ENCODE measurements at places on chromosomes 12 and 14.

GRCh38 chr12:111435661-111436201, 30.0 kb downstream of the SH2B3 start:
- no peak for DNase-seq

DNA sequence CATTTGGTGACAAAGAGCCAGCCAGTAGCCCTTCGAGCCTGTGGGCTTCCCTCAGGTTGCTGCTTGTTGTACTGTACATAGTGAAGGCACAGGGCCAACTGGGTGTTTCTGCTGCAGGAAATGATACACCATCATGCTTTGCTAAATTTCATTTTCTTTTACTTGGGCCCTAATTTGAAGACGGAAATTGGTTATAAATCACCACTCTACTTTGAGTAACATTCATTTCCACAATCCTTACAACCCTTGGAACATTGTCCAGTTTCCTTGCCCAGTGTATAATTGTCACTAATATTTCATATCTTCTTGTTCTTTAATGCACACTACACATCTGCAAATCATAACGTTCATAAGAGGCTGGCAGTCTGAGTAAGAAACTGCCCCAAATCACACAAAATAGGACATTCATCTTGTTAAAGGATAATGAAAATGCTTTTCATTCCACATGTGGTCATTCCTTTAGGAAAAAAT, 30.2 kb downstream of the MSRB3 start:
- DNase-seq = peak; percentile 76

GRCh38 chr12:115337693-115338543, 653.9 kb upstream of the TBX3 start:
- DNase-seq = peak; percentile 93

DNA sequence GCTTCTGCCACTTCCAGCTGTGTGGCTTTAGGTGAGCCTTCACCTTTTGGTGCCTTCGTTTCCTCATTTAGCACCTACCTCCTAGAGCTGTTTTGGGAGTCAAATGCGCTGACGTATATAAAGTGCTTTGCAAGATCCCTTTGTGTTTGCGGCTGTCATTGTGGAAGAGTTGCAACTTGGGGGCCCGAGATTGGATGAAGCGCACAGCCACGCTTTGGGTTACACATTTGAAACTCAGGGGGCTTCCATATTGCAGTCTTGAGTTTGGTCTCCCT, 636 bp upstream of the ARL6IP4 start:
- DNase-seq = peak; percentile 30

- no peak for DNase-seq
Observed at GRCh38 chr12:6567112-6567670, 900 bp downstream of the NOP2 start.

DNA sequence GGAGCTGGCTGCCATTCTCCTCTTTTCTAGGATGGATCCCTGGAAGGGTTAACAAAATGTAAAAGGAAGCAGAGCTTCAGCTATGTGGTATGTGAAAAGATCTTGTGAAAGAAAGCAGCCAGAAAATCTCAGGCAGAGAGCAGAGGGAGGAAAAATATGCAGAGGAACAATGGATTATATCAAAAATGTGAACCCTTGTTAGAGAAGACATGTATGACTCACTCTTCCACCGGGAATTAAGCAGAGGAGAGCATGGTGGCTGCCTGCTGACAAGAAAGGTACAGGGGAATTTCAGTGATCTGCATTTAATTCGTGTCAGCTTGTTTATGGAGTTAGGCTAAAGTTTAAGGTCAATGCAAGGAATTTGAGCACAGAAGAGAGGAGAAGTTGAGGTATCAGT, 46.3 kb downstream of the KCNA1 start:
- peak; percentile 7 for DNase-seq

DNA sequence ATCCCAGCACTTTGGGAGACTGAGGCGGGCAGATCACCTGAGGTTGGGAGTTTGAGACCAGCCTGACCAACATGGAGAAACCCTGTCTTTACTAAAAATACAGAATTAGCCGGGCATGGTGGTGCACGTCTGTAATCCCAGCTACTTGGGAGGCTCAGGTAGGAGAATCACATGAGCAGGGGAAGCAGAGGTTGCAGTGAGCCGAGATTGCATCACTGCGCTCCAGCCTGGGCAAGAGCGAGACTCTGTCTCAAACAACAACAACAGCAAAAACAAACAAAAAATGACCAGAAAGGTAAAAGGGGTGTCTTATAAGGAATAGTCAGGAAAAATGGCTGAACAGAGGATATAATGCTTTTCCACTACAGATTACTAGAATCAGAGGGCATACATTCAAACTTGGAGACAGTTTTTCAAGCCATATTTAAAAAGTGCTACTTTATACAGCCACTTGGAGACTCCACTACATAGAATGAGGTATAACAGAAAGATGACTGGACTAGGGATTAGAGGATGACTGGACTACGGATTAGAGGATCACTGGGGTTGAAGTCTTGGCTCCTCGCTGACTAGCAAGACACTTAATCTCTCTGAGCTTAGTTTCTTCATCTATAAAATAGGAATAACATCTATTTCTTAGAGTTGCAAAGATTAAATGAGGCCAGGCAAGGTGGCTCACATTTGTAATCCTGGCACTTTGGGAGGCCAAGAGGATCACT, 4.9 kb upstream of the CS start:
- peak; percentile 22 for DNase-seq

- DNase-seq = no peak
Observed at GRCh38 chr12:111624540-111624939, 25.4 kb upstream of the ATXN2 start.

- no peak for DNase-seq
Observed at GRCh38 chr14:105258846-105259245, 10.5 kb downstream of the BTBD6 start.

GRCh38 chr14:42734041-42734440, 1127.4 kb downstream of the LRFN5 start:
- no peak for DNase-seq

- DNase-seq = no peak
Observed at GRCh38 chr12:30082381-30082780, 298.6 kb upstream of the TMTC1 start.

- no peak for DNase-seq
Observed at GRCh38 chr14:63874223-63874622, 21.4 kb downstream of the SYNE2 start.

- DNase-seq = peak; percentile 19
Observed at GRCh38 chr12:85963326-85963725, 89.2 kb downstream of the NTS start.

DNA sequence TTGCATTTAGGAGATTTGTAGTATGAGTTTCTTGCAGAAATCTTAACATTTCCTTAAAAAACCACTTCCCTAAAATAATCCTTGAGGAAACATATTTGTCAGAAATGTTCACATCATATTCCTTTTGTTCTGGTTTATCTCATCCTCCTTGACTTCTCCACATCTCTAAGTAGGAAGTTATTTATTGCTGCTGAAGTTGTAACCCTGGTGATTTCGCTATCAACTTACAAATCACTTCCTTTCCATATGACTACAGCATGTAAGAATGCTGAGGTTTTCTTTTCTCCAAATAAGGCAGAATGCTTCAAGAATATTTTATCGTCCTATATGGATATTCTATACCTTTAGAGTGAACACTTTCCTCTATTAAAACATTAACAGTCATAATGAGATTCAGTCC, 751.7 kb downstream of the NRXN3 start:
- DNase-seq = peak; percentile 86

DNA sequence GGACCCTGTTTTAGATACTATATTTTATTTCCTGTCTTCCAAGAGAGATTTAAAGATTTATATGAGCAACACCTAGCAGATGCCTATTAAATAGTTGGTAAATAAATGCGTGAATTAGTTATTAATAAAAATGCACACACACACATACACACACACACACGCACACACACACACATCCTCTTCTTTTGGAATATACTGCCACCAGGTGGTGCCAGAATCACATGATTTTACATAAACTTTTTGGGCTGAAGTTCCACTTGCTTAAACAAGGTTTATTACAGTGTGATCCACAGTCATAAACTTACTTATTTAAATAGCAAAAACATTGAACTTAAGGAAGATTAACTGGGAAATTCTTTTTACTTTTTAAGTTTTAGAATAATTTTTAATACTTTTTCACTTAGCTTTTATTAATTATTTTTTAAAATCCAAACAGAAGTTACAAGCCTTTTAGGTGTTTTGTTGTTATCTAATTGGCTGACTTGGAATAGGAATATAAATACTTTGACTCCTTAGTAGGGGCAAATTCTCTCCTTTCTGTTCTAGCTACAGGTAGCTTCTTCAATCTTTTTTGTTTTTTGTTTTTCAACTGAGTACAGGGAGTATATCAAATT, 17.5 kb downstream of the RAD51B start:
- DNase-seq = peak; percentile 87

GRCh38 chr12:82029936-82030335, 270.8 kb upstream of the PPFIA2 start:
- DNase-seq = no peak

DNA sequence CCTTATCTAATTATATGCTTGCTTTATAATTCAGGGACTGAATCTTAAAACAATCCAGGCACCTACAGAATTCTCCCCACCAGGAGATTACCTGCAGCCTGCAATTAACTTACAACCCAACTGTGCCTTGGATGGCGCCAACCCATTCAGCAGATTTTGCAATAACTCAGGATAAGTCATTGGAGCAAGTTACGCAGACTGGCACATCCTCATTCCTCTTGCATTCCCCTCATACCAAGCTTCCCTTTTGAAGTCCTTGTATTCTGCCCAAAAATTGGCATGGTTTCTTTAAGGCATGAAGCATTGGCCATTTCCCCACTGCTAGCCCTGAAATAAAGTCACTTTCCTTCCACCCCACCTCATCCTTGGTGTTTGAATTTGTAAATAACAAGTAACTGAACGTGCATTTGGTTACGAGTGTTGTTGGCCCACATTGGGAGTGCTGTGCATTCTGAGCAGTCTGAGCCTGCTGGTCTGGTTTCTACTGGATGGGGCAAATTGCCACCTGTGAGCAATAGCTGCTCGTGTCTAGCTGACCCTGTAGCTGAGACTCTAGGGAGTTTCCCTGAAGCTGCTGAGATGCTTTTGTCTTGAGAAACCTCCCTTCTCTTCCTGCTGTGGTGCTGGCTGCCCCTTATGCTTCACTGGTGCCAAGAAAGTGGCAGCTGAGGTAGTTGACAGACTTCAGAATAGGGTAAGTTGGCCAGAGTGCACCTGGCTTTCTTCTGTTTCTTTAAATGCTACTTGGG, 99.2 kb upstream of the SCAF11 start:
- DNase-seq = no peak

- no peak for DNase-seq
Observed at GRCh38 chr14:83184531-83184930, 1650.9 kb upstream of the SEL1L start.

DNA sequence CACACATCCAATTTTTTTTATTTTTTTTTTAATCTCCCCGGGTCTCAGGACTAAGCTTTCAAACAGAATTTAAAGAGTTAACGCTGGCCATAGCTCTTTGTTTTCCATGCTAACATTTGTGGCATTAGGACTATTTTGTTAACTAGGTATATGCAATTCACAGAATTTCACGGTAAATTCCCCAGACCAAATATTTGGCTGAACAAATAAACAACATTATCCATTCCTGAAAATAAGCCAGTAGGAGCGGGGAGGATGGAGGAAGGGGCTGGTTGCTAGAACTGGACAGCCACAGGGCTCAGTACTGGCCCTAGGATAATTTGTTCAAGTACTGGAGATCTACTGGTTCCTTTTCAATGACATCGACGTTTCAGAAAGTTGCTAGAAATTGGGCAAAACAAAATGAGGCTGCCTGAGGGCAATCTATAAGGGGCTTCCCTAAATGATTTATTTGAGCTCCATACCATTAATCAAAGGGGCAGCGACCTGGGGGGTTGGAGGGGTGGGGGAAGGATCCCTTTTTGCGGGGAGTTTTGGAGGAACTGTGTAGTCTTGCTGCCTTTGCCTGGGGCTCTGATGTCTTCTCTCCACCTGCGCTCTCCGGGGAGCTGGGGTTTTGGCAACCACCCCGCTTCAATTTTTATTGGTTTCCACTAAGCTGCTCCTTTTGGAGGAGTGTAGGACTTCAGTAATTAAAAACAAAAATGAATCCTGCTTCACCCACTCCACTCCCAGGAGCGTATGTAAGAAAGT, 9.0 kb downstream of the BMP4 start:
- DNase-seq = no peak

GRCh38 chr12:107990325-107990724, 138.8 kb upstream of the WSCD2 start:
- DNase-seq = peak; percentile 20

DNA sequence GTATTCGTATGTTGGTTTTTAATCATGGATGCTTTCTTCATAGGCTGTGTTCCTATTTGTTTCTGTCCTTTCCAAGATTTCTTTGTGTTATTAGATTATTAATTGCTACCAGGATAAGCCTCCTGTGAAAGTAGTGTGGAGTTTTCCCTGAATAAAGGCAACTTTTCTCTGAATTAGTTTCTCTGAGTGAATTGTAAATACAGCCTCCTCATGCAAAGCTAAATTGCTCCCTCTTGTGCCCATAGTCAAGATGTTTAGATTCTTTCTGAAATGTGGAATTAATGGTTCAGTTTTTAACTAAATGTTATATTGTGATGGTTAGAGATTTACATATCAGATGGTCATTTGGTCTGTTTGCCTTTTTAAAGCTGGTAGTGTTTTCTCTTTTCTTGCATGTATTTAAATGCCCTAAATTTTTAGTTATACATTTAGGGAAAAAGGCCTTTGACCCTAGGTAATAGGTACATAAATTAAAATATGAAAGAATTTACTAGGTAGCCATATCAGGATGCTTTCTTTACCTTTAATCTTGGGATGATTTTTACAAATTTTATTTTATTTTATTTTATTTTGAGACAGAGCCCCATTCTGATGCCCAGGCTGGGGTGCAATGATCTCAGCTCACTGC, 8.9 kb downstream of the APAF1 start:
- DNase-seq = peak; percentile 62

- no peak for DNase-seq
Observed at GRCh38 chr14:74609721-74610120, 2.3 kb downstream of the LTBP2 start.

GRCh38 chr12:65343801-65344200, 65.3 kb downstream of the MSRB3 start:
- DNase-seq = no peak

- DNase-seq = no peak
Observed at GRCh38 chr14:75260025-75260763, 18.4 kb upstream of the FOS start.

DNA sequence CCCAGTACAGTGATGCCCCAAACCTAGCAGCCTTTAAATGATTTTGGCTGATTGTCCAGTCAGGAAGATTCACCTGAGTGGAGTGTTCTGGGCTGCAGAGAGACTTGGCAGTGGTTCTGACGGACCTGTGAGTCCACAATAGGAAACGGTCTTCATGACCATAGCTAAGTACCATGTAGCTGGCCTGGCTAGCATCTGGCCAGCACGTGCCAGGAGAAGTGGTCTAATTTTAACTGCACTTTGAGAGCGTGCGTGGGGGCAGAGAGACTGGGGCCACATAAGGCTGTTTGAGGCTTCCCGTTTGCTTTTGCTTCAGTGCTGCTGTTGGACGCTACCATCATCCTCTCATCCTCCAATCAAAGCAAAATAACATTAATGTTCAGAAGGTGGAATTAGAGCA, 54.7 kb downstream of the PPM1A start:
- DNase-seq = no peak

GRCh38 chr12:59357811-59358210, 238.0 kb upstream of the SLC16A7 start:
- DNase-seq = peak; percentile 6

- DNase-seq = no peak
Observed at GRCh38 chr14:77123381-77124325, 17.9 kb downstream of the ZDHHC22 start.

Measured in iris pigment epithelial cell (primary cell).